ENCODE measurements at places on chromosomes 7 and 10. TPM values are rescaled to one million over a fixed set of nuclear protein-coding genes. Genes with fewer than 3 reads are reported as not detected.

IL2RA gene
- total RNA-seq: not detected

- H3K27me3 ChIP-seq: no peaks in the 10 kb centered on the region
- no peaks in the 10 kb centered on the region for H3K36me3 ChIP-seq
- no peak overlapping the region for H3K27ac ChIP-seq
- H3K4me1 ChIP-seq: no peaks in the 10 kb centered on the region
Measured at GRCh38 chr7:133528796-133529195, 275.9 kb downstream of the EXOC4 start.

GRCh38 chr7:66558201-66558641 is 70.5 kb upstream of the KCTD7 start:
- no peak for DNase-seq
- H3K27ac ChIP-seq: no peak overlapping the region
- H3K4me3 ChIP-seq: no peak overlapping the region
- H3K27me3 ChIP-seq: no peaks in the 10 kb centered on the region

DNA sequence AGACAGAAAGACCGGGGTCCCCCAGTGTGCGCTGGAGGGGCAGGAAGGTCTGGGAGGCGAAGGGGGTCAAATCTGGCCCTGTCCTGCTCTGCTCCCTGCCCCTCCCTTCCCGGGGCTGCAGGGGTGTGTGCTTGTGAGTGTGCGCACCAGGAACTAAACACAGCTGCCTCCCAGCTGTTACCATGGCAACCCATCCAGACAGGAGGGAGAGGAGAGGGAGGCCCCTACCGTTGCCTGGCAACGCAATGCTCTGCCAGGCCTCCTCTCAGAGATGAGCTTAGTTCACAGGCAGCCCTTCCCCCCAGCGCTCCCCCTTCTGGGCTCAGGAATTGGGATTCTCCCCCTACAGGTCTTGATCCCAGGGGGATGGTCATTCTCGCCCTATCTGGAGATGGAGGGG is 6.1 kb downstream of the NYAP1 start:
- peaks cover 15% of the 10 kb centered on the region for H3K4me1 ChIP-seq
- H3K27me3 ChIP-seq: no peaks in the 10 kb centered on the region
- H3K4me3 ChIP-seq: no peak overlapping the region
- DNase-seq: no peak
- no peak overlapping the region for H3K27ac ChIP-seq
- no peaks in the 10 kb centered on the region for H3K36me3 ChIP-seq

DNA sequence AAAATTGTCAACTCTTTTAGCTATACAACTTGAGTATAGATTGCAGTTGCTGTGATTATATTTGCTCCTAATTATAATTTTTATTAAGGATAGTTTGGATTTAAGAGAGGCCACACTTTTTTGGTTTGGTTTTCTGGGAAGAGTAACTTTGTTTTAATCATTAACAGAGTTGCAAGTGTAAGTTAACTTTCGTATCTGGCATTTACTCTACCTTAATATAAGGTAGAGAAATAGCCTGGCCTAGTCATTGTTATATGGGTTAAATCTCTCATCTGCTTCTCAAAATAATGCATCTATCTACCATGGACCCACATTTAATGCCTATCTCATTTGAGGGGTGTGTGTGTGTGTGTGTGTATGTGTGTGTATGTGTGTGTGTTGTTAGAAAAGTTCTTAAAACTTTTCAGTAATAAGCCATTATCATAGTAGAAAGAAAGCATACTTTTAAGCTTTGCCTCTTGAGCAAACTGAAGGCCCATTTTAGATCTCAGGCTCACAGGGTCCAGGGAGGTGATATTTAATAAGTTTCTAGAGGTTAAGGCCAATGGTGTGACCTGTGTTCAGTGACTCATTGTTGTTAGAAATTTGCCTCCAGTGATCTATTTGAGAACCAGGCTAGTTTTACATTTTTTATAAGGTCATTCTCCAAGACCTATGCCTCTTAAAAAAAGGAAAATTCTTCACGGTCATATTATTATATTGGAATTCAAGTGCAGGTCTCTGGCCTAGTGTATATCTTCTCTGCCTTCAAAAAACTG is 10.9 kb upstream of the TEX47 start:
- H3K27ac ChIP-seq: no peak overlapping the region
- H3K4me1 ChIP-seq: no peaks in the 10 kb centered on the region
- H3K36me3 ChIP-seq: no peaks in the 10 kb centered on the region
- DNase-seq: no peak
- no peaks in the 10 kb centered on the region for H3K27me3 ChIP-seq
- no peak overlapping the region for H3K4me3 ChIP-seq

WEE2 gene
- not detected for total RNA-seq

GRCh38 chr7:99035723-99036545 is 108.0 kb downstream of the SMURF1 start:
- H3K4me3 ChIP-seq: no peak overlapping the region
- no peak overlapping the region for H3K27ac ChIP-seq
- no peak for DNase-seq
- peaks cover 7% of the 10 kb centered on the region for H3K4me1 ChIP-seq
- no peaks in the 10 kb centered on the region for H3K27me3 ChIP-seq

GRCh38 chr7:95097291-95097690 is 189.9 kb downstream of the PPP1R9A start:
- H3K4me1 ChIP-seq: no peaks in the 10 kb centered on the region
- no peaks in the 10 kb centered on the region for H3K27me3 ChIP-seq
- DNase-seq: no peak
- no peak overlapping the region for H3K27ac ChIP-seq
- H3K4me3 ChIP-seq: no peak overlapping the region

IDI2 gene
- total RNA-seq: not detected

GRCh38 chr10:131178521-131179331 is 132.8 kb downstream of the TCERG1L start:
- H3K27ac ChIP-seq: no peak overlapping the region
- no peaks in the 10 kb centered on the region for H3K36me3 ChIP-seq
- DNase-seq: no peak
- no peaks in the 10 kb centered on the region for H3K27me3 ChIP-seq
- no peak overlapping the region for H3K4me3 ChIP-seq

FAM131B gene
- total RNA-seq: 1.4 TPM

GRCh38 chr10:132991706-132992432 is 49.5 kb upstream of the CFAP46 start:
- DNase-seq: no peak
- H3K36me3 ChIP-seq: no peaks in the 10 kb centered on the region
- H3K27ac ChIP-seq: no peak overlapping the region
- no peak overlapping the region for H3K4me3 ChIP-seq
- no peaks in the 10 kb centered on the region for H3K27me3 ChIP-seq
- no peaks in the 10 kb centered on the region for H3K4me1 ChIP-seq

HSPA12A gene
- total RNA-seq: 0.30 TPM

GRCh38 chr10:24453404-24453830 is 244.5 kb downstream of the KIAA1217 start:
- peaks cover 11% of the 10 kb centered on the region for H3K4me1 ChIP-seq
- H3K4me3 ChIP-seq: no peak overlapping the region
- no peaks in the 10 kb centered on the region for H3K36me3 ChIP-seq
- no peaks in the 10 kb centered on the region for H3K27me3 ChIP-seq

CPA4 gene
- not detected for total RNA-seq

DNA sequence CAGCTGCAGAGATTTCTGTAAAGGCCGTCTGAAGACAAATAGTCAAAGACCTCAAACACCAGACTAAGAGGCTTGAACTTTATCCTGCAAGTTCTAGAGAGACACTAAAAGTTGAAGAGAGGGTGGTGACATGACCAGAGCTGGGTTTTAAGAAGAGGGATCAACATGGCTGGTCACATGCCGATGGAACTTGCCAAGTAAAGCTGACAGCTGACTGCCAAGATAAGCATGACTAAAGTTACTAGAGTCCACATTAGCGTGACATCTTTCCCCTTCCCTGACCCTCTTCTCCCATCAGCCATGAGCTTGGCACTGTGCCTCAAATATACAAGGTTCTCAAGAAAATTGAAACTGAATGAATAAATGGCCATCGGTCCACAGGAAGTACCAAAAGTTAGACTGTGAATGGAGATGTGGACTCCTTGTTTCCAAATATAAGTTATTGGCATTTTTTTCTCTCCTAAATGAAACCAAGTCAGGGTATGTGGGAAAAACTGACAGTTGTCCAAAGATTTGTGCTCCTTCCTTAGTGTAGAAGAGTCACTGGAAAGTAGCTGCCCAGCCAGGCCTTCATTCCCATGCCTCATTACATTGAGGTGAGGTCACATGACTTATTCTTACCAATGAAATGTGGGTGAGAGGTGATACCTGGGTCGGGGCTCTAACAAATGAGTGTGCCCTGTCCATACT is 24.5 kb downstream of the XPNPEP1 start:
- no peaks in the 10 kb centered on the region for H3K27me3 ChIP-seq
- peaks cover 19% of the 10 kb centered on the region for H3K4me1 ChIP-seq
- peaks cover 3% of the 10 kb centered on the region for H3K36me3 ChIP-seq
- no peak overlapping the region for H3K4me3 ChIP-seq

DNA sequence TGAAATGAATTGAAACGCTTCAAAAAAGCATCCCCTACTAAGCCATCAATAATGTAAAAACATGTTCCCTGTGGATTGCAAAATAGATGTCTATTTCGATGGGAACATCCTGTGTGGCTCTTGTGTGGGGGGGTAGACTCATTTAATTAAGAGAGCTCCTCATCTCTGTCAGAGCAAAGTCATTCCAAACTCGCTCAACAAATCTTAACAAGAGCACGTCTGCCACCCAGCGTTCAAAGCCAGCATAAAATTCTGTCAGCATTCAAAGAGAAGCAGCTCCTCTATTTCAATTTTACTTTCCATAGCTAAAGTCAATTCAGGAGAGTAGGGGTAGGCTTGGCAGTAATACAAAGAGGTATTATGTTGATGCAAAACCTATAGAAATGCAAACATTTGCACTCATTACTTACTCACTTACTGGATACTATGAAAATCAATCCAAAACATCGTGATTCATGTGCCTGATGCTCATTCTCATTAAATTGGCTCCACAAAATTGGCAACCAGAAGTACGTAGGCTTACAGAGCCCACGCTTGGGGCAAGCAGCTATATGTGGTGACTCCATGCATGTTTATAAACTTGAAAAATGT is 114.9 kb downstream of the IPMK start:
- DNase-seq: peak; percentile 26
- no peak overlapping the region for H3K4me3 ChIP-seq
- H3K27me3 ChIP-seq: no peaks in the 10 kb centered on the region
- H3K4me1 ChIP-seq: no peaks in the 10 kb centered on the region

RPEL1 gene
- not detected for total RNA-seq

RAPGEF5 gene
- 43.2 TPM for total RNA-seq

DNA sequence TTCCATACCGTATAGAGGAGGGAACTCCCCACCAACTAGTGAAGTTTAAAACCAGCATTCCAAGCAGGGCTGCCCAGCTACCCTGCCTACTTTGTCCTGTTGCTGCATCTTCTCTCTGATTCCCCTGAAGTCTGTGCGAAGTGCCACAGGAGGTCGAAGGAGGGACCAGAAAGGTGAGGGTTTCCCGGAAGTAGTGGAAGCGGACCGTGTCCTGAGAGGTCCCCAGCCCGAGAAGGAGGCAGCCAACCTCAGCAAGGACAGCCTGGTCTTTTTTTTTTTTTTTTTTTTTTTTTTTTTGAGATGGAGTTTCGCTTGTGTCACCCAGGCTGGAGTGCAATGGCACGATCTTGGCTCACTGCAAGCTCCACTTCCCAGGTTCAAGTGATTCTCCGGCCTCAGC is 671.9 kb upstream of the GALNT17 start:
- H3K27me3 ChIP-seq: no peaks in the 10 kb centered on the region
- H3K4me1 ChIP-seq: no peaks in the 10 kb centered on the region
- H3K27ac ChIP-seq: no peak overlapping the region

TMEM270 gene
- not detected for total RNA-seq

Measured in endothelial cell of umbilical vein (primary cell).